Heart left ventricle (tissue), 16 donors: ENCODE measurements at places on chromosomes 4 and X. TPM values are rescaled to one million over a fixed set of nuclear protein-coding genes. Genes with fewer than 3 reads are reported as not detected.

SSX2 gene
- total RNA-seq = not detected

DCAF4L1 gene
- total RNA-seq = 0.05 TPM

CPLX1 gene
- total RNA-seq = 7.0 TPM

QRFPR gene
- total RNA-seq = 5.2 TPM

TCP11X2 gene
- not detected for total RNA-seq

KCND1 gene
- total RNA-seq = 1.2 TPM

SMIM31 gene
- total RNA-seq = not detected

MECP2 gene
- 45.4 TPM for total RNA-seq

CNGA1 gene
- total RNA-seq = 0.83 TPM

AMTN gene
- not detected for total RNA-seq

PDLIM3 gene
- 1,156 TPM for total RNA-seq

MAP7D2 gene
- 0.37 TPM for total RNA-seq

SLC38A5 gene
- 1.7 TPM for total RNA-seq

GPRASP1 gene
- total RNA-seq = 9.7 TPM

CSAG3 gene
- not detected for total RNA-seq

ATP5ME gene
- total RNA-seq = 558 TPM

SCARB2 gene
- total RNA-seq = 90.0 TPM

LNX1 gene
- total RNA-seq = 15.7 TPM

TMEM164 gene
- total RNA-seq = 44.8 TPM

PDLIM5 gene
- total RNA-seq = 814 TPM

IQCM gene
- not detected for total RNA-seq

VCX gene
- total RNA-seq = not detected
